ENCODE measurements at places on chromosomes 3 and 15.

DNA sequence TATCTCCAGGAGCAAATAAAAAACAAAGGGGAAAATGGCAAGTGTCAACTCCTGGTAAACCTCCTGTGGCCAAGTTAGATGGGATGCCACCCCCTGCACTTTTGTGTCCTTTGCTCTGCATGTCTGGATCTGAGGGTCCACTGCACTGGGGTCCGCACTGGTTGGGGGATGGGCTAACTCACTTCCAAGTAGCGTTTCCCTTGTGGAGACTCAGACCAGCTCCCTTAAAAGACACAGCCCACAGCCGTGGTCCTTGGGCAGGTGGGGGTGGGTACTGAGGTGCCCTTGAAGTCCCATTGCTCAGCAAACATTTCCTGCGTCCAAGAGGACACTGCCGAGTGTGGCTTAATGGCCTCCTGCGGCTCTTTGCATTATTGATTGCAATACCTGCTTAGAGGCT, 188.2 kb downstream of the MEGF11 start:
- DNase-seq = no peak

GRCh38 chr3:155572085-155572484, 172.8 kb downstream of the PLCH1 start:
- DNase-seq = peak; percentile 79

GRCh38 chr3:157566596-157566995, 63.4 kb upstream of the VEPH1 start:
- no peak for DNase-seq

- no peak for DNase-seq
These were observed 21.6 kb downstream of the RPL22L1 start for GRCh38 chr3:170848292-170848917.

DNA sequence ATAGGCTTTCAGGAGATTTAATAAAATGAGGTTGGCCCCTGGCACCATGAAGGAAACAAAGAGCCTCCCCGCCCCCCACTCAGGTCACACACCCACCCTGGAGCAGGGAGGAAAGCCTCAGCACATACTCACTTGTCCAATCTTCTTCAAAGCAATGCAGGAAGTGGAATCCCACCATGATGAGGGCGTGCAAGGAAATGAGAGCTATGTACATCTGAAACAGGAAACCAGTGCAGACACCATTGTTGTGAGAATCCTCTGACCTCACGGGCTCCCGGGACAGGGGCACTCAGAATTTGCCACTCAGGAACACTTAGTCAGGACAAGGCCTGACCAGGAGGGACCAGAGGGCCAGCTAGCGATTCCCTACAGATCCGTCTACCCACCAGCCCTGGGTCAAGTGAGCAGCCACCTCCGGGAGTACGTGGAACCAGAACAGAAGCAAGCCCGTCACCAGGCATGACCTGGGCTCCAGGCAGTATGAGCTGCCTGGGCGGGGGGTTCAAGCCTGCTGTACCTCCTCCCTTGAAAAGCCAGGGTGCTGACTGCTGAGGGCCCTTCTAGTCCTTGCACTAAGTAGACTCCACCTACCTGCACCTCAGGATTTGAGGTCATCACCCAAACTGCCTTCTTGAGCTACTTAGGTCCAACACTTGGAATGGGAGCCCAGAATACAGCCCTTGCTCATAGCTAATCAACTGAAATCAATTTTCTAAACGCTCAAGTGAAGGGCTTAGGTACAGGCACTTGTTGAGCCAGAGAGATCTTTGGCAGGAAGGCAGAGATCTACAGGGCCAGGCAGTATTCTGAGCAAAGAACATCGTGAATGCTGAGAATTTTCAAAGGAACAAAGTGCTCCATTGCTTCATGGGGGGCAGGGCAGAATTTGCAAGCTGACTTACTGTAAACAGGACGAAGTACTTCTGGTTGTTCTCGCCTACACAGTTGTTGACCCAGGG, 42.7 kb downstream of the ZDHHC3 start:
- no peak for DNase-seq

- no peak for DNase-seq
These were observed 47.3 kb upstream of the PGPEP1L start for GRCh38 chr15:99054892-99055291.

- DNase-seq = no peak
These were observed 200.1 kb downstream of the KCNMB2 start for GRCh38 chr3:178736300-178736699.

GRCh38 chr15:45668386-45668785, 33.6 kb downstream of the SQOR start:
- DNase-seq = no peak

- DNase-seq = no peak
These were observed 46.8 kb upstream of the OTOL1 start for GRCh38 chr3:161449785-161450184.

- peak; percentile 90 for DNase-seq
These were observed 451.1 kb upstream of the KCNMB2 start for GRCh38 chr3:178084938-178085816.

DNA sequence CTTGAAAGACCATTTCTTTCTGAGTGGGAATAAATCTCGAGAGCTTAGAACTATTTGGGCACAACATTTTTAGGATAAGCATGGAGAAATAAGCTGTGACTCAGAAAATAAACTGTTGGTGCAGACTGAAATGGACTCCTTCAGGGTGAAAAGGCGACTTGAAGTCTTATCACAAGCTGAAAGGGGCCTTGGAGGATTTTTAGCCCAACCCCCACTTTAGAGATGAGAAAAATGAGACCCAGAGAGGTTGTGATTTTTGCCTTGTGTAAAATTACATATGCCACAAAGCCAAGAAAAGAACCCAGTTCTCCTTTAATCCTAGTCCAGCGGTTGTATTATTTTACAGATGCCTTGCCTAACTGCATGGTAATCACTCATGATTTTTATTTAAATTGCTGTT, 1.5 kb downstream of the ATP1B3 start:
- DNase-seq = no peak

GRCh38 chr15:43998607-43999006, 171.8 kb downstream of the WDR76 start:
- no peak for DNase-seq

GRCh38 chr3:49462222-49462621, 7.8 kb upstream of the DAG1 start:
- DNase-seq = no peak

DNA sequence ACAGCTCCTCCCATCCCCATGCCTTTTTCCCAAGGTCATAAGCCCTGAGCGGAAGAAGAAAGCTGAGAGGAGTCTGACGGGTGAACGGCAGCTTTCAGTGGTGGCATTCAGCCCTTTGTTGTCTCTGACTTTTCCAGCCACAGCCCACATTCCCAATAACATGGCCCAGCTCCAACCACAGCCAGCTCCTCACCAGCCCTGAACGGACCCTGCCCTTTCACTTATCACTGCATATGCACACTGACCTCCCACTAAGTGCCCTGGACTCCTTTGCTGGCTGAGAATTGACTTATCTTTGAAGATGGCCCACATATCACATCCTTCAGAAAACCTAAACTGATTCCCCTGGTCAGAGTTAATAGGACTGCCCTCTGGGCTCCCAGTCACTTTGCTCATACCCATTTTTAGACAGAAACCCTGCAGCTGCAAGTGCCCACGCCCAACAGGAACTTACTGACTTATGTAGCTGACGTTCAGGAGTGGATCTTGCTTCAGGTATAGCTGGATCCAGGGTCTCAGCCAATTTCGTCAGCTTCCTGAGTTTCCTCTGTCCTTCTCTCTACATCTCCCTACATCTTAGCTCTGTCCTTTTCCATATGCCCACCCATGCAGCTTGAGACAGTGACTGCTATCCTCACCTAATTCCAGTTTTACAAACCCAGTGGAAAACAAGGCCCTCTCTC, 348.5 kb upstream of the PROK2 start:
- DNase-seq = no peak

- DNase-seq = no peak
These were observed 10.3 kb downstream of the PRR20G start for GRCh38 chr3:127277561-127277960.

- DNase-seq = no peak
These were observed 37.1 kb upstream of the TSC22D2 start for GRCh38 chr3:150370999-150371398.

DNA sequence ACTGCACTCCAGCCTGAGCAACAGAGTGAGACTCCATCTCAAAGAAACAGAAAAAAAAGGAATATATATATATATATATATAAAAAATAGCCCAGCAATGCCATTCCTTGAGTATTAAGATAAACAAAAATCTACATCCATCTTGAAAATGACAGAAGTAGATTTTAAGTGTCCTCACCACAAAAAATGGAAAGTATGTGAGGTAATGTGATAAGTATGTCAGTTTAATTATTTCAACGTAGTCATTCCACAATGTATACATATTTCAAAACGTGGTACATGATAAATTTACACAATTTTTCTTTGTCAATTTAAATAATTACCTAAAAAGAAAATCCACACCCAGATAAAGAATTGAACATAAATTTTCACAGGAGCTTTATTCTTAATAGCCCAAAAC, 54.9 kb downstream of the HCN4 start:
- DNase-seq = no peak

GRCh38 chr15:32994810-32995424, 199.6 kb downstream of the FMN1 start:
- DNase-seq = no peak

- no peak for DNase-seq
These were observed 101.7 kb downstream of the P3H2 start for GRCh38 chr3:190019006-190019405.

GRCh38 chr15:50143255-50143860, 24.3 kb upstream of the ATP8B4 start:
- no peak for DNase-seq

DNA sequence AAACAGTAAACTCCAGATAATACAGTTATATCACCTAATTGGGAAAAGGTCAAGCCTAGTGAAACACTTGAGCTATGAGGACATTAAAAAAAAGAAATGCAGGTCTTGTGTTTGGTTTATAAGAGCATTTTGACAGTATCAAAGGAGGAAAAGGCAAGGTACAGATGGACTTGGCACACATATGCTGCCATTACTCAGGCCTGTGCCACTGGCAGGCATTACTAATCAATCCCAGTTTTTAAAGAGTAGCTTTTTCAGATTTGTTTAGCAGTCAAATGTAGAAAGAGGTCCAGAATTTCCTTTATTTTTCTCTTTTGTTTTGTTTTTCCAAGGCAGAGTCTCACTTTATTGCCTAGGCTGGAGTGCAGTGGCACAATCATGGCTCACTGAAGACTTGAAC, 38.9 kb downstream of the MDFIC2 start:
- no peak for DNase-seq

DNA sequence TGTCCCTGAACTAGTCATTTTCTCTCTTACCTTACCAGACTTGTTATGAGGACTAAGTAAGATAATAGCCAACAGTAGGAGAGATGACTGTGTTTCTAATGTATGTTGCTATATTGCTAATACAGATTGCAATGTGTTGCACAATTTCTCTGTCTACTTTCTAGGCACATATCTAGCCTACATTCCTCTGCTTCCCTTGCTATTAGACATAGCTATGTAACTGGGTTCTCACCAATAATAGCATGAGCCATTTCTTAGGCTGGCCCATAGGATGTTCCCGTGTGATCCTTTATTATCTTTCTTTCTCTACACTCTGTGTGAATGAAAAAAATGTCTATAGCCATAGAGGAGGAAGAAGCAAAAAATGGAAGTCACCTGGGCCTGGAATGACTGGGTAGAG, 6.8 kb upstream of the LRRN1 start:
- no peak for DNase-seq

DNA sequence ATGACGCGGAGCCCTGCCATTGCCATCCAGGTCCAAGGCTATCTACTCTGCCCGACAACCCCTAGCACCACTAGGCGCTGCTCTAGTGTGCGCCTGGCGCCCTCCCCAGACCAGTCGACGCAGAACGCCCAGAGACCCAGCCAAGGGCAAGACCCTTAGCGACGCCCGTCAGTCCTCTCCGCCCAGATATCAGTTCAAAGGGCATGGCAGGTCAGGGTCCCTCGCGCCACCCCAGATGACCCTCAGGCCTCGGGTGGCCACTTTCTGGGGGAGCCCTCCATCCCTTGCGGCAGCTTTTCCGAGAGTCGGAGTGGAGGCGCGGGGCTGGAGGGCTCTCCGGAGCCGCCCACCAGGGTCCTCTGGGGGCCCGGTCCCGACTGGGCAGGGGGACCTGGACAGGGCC, 371 bp upstream of the CLSTN2 start:
- peak; percentile 47 for DNase-seq

DNA sequence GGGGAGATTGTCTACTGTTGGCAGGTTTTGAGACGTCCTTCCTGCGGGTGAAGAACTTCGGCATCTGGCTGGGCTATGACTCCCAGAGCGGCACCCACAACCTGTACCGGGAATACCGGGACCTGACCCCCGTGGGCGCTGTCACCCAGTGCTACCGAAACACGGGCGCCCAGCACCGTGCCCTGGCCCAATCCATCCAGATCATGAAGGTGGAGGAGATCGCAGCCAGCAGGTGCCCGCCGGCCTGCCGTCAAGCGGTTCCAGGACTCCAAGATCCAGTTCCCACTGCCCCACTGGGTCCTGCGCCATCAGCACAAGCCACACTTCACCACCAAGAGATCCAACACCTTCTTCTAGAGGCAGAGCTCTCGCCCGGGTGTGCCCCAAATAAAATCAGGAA, 194.9 kb upstream of the EPHA6 start:
- DNase-seq = no peak

- no peak for DNase-seq
These were observed 518 bp downstream of the OXSR1 start for GRCh38 chr3:38165722-38166387.

DNA sequence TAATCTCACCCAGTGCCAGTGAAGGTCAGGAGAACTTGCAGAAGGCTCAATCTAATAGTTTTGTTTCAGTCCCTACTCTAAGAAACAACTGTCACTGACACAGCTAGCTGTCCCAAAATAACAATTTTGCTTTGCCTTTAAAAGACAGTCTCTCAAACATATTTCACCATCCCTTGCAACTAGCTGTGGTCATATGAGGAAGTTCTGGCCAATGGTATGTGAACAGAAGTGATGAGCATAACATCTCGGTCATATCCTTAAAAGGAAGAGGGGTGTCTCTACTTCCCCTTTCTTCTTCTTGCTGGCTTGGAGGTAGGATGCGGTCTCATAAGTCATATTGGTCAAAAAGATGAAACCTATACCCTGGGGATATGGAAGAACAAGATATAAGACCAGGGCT, 198.1 kb downstream of the NEK10 start:
- DNase-seq = no peak

GRCh38 chr15:62740141-62741004, 302.2 kb upstream of the TPM1 start:
- DNase-seq = no peak

DNA sequence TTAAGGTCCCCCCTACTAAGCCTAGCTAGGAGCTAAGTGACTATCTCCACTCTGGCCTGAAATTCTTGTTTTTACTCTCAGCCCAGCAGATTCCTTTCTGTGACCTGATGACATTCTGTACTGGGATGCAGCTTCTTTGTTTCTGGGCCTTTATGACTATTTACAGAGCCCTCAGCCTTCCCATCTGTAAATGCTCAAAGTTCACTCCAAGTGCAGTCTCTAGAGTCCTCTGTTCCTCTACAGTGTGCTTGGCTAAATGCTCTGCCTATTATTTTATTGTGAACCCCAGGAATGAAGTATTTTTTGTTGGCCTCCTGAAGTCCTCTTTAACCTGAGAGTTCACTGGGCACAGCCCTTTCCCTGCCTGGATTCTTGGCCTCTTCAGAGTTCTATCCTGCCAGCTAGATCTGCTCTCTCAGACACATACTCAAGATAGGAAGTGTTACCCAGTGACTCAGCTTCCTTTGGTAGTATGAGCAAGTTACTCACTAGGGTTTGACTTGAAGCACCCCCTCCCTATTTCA, 278.1 kb upstream of the P2RY1 start:
- DNase-seq = no peak

GRCh38 chr3:125125821-125126245, 70.0 kb upstream of the HEG1 start:
- DNase-seq = no peak

- no peak for DNase-seq
These were observed 821 bp upstream of the MAGI1 start for GRCh38 chr3:66039590-66039887.

- DNase-seq = no peak
These were observed at the start of gene EPHA3 for GRCh38 chr3:89107461-89108290. Gene EPHA3, plus strand, starts transcription at chr3:89107621. Its CDS starts 128 bp downstream, at chr3:89107749.

Measured in NCI-H1694 (cell line).